NCI-H187 treated with DMSO at 0.1 percent for 48 hours (cell line): ENCODE measurements at places on chromosomes 12 and 14.
A peak's percentile ranks its signal among the peaks of the same experiment; 100 is the strongest.

DNA sequence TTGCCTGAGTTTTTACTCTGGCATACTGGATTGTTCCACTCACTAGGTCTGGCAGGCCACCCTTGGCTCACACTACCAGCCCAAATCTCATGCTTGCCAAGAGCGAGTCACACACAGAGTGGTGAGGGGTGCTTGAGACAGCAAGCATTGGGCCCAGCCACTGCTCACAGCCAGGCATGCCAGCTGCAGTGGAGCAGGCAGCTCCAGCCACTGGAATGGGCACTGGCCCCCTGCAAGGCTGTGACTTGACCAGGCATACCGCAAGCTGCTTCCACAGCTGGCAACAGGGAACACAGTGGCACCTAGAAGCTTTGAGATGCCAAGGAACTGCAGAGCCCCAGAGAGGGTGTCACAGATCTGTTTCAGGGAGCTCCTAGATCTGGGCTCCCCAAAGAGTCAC, 488.5 kb downstream of the LRFN5 start:
- DNase-seq, result no peak

DNA sequence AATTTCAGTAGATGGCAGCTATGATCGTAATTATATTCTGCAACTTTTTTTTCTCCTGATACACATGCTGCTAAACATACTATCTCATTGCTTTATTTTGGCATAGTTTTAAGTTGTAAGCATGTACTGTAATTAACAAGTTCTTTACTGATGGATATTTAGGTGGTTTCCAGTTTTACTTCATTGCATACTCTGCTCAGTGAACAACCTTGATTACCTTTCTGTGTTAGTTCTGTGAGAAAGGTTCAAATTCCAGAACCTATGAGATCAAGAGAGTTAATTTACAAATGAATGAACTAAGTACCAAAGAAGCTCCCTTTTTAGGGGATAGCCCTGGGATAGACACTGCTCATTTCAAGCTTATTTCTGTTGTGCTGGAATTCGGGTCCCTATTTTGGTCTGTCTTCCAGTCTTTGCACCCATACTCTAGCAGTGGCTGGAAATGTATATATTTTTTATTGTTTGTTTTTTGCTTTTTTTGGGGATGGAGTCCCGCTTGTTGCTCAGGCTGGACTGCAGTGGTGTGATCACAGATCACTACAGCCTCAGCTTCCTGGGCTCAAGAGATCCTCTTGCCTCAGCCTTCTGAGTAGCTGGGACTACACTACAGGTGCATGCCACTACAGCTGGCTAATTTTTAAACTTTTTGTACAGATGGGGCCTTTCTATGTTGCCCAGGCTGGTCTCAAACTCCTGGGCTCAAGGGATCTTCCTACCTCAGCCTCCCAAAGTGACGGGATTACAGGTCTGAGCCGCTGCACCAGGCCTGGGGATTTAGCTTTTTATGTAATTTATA, 10.6 kb downstream of the PAPOLA start:
- DNase-seq, result no peak

DNA sequence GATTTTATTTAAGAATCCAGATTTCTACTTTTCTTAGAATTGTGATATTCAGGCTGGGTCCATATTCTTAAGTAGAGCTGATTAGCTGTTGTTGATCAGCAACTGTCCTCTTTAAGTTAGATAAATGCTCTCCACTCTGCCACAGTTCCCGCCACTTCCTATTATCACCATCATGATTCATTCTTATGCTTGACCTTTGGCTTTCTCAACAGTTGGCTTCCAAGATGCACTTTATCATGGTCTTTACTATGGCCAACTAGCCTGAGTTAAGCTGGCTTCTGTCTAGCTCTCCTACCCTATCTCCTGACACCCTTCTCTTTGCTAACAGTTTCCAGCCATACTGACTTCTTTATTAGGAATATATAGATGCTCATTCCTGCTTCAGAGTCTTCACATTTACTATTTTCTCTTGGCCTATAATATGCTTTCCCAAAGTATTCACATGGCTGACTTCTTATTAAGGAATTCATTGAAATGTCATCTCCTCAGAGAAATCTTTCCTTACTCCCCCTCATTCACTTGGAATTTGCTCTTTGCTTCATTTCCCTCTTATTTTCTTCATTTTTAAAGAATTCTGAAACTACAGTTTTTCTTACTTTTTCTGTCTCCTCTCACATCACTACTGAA, 149.0 kb upstream of the IGF1 start:
- no peak for DNase-seq

DNA sequence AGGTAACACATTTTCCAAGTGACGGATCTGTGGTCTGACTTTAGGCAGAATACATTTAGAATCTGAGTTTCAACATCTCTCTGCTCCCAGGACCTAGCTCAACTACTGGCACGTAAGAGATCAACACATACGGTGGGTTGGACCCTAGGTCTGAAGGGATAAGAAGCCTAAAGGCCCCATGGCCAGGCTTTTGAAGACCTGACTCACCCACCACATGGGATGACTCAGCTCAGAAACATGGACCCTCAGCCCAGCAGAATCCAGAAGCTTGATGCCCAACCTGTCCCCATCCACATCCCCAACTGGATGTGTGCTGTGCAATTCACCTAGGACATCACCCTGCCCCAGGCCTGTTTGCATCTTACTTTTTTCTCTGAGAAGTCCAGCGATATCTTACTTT, 770.2 kb downstream of the BCL11B start:
- no peak for DNase-seq

- DNase-seq, result no peak
Observed at GRCh38 chr14:30484976-30485375, 74.0 kb upstream of the G2E3 start.

GRCh38 chr14:50263321-50263720, 31.9 kb upstream of the SOS2 start:
- no peak for DNase-seq

- DNase-seq, result peak; percentile 62
Observed at GRCh38 chr14:82905762-82906161, 1372.1 kb upstream of the SEL1L start.

- no peak for DNase-seq
Observed at GRCh38 chr14:105091517-105092170, 26.4 kb upstream of the GPR132 start.
